ENCODE measurements at places on chromosomes 5 and 9.

GRCh38 chr5:15539951-15540350 lies 40.0 kb downstream of the FBXL7 start:
- DNase-seq: no peak

DNA sequence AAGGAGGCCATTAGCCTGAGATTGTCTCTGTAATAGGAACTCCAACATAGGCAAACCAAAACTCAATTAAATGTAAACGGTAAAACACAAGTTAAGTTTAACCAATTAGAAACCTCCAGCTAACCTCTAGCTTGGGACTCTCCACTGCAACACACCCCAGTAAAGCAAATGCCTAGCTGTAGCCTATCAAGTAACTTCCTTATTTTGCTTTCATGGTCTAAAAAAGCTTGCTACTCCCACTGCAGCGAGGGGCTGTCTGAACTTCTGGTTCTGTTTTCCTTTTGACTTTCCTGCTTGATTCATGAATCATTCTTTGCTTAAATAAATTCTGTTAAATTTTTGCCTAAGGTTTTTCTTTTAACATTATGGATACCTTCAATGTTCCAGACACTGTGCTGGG lies 24.4 kb upstream of the C5orf46 start:
- no peak for DNase-seq

DNA sequence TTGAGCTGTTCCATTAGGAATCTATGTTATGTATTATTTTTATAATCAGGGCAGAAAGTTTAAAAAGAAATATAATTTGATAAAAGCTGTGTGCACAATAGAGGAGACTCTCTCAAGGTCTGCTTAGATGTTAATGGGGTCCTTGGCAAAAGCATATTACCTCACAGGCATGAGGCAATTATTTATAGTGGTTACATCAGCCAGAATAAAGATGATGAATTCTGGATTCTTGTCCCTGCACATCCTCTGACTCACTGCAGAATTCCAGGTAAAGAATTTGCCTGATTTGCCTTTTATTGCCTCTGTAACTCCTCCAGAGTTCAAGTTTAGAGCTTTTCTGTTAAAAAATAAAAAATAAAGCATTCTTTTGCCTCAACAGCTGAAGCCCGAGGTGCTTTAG lies 253.6 kb downstream of the MAST4 start:
- DNase-seq: no peak

GRCh38 chr9:134187891-134188385 lies 23.6 kb upstream of the RNU6ATAC start:
- no peak for DNase-seq

DNA sequence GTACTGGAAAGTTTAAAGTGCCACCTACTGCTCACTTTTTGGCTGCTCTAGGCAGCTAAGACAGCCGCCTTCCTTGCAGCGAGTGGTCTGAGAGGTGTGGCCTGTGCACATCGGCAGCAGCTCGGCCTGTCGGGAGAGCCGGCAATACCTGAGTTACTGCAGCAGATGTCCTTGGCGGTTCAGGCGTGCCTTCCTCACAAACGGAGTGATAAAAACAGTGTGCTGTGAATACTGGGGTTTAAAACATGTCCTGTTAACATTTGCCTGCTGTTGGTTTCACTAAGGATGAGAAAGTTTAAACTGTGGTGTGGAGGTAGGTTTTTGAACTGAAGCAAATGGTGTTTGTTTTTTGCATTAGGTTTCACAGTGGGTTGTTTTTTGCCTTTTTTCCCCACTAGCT lies 12.9 kb downstream of the TRAF2 start:
- DNase-seq: no peak

GRCh38 chr5:97026721-97027120 lies 90.8 kb downstream of the LNPEP start:
- no peak for DNase-seq

DNA sequence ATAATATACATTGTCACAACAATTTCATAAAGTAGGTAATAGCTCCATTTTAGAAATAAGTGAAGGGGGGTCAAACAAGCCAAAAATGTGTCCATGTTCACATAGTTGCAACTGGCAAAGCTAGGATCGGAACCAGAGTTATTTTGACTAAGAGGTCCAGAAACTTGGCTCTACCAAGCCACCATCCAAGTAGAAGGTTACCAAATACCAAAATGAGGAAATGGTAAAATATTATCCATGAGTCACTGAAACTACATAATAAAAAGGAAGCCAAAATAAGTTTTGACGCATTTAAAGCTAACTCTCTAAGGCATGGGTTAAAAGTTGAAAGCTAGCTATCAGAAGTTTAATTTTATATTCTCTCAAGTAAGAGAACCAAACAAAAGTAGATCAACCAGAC lies 886.9 kb upstream of the DMAC1 start:
- DNase-seq: no peak

DNA sequence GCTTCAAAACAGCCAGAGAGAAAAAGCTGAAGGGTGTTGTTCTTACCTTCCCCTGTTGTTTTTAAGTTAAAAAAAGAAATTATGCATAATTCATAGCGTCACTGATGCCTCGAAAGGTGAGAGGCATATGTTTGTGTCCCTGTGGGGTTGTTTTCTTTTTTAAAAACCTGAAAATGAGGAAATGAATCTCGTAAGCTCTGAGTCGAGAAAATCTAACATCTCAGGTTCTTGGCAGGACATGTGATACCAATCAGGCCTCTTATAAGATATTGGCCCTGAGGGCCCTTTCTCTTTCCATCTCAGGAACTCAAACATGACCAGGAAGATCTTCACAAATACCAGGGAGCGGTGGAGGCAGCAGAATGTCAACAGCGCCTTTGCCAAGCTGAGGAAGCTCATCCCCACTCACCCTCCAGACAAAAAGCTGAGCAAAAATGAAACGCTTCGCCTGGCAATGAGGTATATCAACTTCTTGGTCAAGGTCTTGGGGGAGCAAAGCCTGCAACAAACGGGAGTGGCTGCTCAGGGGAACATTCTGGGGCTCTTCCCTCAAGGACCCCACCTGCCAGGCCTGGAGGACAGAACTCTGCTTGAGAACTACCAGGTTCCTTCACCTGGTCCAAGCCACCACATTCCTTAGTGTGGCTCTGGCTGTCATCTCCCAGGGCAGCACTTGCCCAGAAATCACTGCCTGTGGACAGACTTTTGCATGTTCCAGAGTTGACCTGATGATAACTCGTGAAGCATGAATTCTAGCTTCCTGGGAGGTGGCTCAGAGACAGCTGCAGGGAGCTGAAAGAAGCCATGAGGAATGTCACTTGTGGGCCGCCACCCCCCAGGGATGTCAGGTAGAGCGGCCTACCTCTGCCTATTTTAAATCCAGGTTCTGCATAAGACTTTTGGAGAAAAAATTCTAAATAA lies at the start of gene TAL2:
Gene TAL2 (plus strand): TSS at position 274 of the 921 bp plus-strand sequence. CDS start 40 bp downstream, at position 314.
- no peak for DNase-seq

All from activated CD4-positive, alpha-beta T cell treated with anti-CD3 and anti-CD28 coated beads, Interleukin-2, Interleukin-4, amounts not matched to agents 100 ng/mL and 50 ng/mL, durations not matched to agents 16 hours and 8 hours (primary cell).